LHCN-M2 (cell line): ENCODE measurements at places on chromosomes 12 and 14. TPM values are rescaled to one million over a fixed set of nuclear protein-coding genes. Genes with fewer than 3 reads are reported as not detected.

- DNase-seq = no peak
These were observed 172.0 kb upstream of the PELI2 start for GRCh38 chr14:55946231-55946630.

GRCh38 chr14:64945431-64946178 lies 3.1 kb upstream of the GPX2 start:
- DNase-seq = no peak

- no peak for DNase-seq
These were observed 7.3 kb downstream of the CIPC start for GRCh38 chr14:77105145-77105939.

GRCh38 chr12:60935981-60936761 lies 1324.0 kb upstream of the USP15 start:
- DNase-seq = no peak

DNA sequence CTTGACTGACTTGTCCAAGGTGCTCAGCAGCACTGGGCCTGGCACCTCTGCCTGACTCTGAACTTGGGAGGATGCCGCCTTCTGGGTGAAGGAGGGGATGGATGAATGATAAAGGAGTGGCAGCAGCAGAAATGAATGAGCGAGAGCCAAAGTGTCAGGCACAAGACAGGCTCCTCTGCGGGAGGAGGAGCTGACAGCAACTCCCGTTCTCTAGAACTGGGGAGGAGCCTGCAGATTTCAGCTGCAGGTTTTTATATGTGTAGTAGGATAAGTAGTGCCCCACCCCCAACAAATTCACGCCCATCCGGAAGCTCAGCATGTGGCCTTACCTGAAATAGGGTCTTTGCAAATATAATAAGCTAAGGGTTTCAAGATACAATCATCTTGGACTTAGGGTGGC lies 33.1 kb downstream of the SLC8B1 start:
- DNase-seq = no peak

GRCh38 chr12:11347810-11348209 lies 37.6 kb upstream of the PRB4 start:
- peak; percentile 20 for DNase-seq

- DNase-seq = no peak
These were observed 27.3 kb downstream of the CLEC6A start for GRCh38 chr12:8483079-8483478.

DNA sequence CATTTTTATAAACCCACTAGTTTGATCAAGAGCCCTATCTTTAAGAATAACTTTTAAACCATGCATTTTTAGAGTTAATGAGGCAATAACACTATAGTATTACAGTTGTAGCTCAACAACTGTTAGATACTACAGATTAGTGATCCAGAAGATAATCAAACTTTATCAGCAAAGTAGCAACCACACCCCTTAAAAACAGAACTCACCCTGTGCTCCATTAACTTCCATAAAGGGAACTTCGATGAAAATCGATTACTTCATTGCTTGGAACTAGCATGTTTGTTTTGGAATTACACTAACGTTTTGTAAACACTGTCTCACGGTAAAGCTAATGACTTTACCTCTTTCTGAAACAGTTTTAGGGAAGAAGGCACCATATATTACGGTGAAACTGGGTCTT lies 1.4 kb downstream of the SGPP1 start:
- no peak for DNase-seq

SLC25A47 gene
- not detected in 2 replicates for total RNA-seq

CLEC4C gene
- total RNA-seq = not detected in 2 replicates

GPR137C gene
- total RNA-seq = 1.7 and 2.3 TPM in 2 replicates

MYF6 gene
- 29.3 and 29.4 TPM in 2 replicates for total RNA-seq
